ENCODE measurements at places on chromosomes 7 and 10.

GRCh38 chr10:68471063-68471585 is 649 bp downstream of the DNA2 start:
- no peak for DNase-seq

- DNase-seq = no peak
Measured at GRCh38 chr10:4382811-4383210, 443.2 kb upstream of the AKR1E2 start.

- no peak for DNase-seq
Measured at GRCh38 chr10:115976342-115976741, 296.7 kb downstream of the GFRA1 start.

- DNase-seq = peak; percentile 53
Measured at GRCh38 chr7:112533591-112533990, 52.8 kb downstream of the LSMEM1 start.

- no peak for DNase-seq
Measured at GRCh38 chr7:34043461-34044305, 138.3 kb downstream of the BMPER start.

DNA sequence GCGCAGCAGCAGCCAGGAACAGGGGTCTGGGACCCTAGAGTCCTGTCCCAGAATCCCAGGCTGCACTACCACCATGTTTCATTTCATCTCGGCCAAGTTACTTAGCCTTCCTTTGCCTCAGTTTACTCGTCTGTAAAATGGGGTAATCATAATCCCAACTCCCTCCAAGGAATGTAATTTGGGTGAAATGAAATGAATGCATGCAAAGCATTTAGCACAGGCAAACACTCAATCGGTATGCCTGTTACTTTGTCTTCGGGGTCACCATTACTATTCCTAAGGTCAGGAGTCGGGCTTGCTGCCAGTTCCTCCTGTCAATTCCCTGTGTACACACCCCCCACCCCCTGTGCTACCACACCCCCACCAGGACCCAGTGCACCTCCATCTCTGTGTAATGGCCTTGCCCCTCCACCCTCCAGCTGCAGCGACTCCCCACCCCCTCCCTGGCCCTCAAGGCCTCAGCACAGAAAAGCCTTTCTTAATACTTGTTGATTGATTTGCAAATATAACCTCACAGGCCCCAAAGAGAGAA is 1.7 kb downstream of the TNS3 start:
- no peak for DNase-seq

GRCh38 chr7:71627651-71628050 is 495.7 kb downstream of the GALNT17 start:
- no peak for DNase-seq

DNA sequence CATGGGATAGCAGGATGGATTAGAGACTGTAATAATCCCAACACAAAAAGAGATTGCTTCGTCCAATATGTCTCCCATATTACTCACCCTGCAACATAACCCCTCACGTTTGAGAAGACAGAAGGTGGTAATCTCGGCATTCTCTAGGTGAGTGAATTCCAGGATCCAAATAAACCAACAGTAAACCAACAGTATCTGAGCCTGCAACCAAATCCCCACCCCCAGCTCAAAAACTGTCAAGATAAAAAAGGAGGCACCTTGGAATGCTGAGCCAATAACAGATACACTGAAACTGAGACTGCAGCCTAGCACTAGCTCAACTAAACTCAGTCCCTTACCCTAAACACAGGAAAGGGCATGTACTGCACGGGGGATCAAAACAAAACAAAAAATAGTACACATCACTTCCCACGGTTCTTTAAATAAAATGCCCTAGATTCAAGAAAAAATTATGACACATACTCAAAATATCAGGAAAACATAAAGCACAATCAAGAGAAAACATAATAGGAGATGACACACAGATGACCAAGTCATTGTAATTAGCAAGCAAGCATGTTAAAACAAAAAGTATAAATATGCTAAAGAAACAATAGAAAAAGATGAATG is 28.0 kb downstream of the IPMK start:
- DNase-seq = peak; percentile 52

DNA sequence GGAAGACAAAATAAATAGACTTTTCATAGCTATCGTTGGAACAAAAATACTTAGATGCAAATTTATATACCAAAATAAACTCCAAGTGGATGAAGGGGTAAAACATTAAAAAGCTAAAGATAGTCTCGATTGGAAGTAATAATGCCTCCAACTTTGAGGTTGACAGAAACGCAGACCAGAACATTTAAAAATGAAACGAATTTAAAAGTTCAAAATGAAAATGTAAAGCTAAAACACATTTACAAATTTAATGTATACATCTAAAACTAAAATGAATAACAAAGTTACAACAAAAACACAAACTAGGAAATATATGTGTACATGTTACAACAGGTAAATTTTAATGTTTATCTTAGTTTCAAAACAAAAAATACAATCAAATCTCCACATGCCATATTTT is 107.5 kb upstream of the AKR1E2 start:
- no peak for DNase-seq

- no peak for DNase-seq
Measured at GRCh38 chr7:143882020-143882603, 19.9 kb downstream of the TCAF1 start.

DNA sequence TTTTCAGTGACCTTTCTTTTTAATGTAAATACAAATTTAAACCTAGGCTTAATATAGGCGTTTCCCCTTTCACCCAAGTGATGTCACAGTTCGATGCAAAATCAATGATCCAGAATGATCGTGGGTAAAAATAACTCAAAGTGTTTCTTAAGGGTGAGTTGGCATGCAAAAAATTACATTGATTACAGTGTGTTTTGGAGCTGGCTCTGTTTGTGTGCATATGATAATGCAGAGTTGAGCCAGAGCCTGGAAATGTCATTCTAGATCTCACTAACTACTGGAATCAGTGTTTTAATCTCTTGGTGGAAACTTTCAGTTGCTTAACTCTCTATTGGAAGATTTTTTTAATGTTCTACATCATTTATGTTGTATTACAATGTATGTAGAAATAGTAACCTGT is 72.5 kb upstream of the MXI1 start:
- no peak for DNase-seq

GRCh38 chr10:106502641-106503040 is 661.9 kb downstream of the SORCS1 start:
- no peak for DNase-seq

DNA sequence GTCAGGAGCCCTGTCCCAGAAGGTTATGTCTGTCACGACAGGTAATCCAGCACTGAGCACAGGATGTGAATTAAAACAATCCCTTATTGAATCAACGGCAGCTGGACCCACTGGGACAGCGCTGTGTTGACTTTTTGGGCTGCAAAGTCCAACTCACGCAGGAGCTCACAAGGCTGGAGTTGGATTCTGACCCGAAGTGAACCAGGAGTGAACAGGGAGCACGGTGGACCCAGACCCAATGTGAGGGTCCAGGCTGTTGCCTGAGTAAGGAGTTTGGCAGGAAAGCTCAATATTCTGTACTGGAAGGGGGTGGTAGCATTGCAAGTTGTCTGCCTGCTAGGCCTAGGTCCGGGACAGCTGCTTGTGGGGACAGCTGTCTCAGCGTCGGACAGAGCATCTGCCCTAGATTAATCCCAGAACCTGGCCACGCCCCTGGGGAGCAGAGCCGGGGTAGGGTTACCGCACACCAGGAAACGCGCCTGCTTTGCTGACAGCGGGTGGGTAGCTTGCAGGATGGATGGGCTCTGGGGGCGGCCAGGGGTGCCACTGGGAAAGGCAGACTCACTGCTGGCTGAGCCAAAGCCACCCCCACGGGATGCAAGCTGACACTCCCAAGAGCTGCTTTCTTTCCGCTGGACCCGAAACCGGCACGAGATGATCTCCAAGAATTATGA is 24.0 kb downstream of the COL26A1 start:
- DNase-seq = no peak

Data from HT1080 (cell line).